HS-5 (cell line): ENCODE measurements at places on chromosomes 6 and 20.
A peak's percentile ranks its signal among the peaks of the same experiment; 100 is the strongest.

GRCh38 chr6:122405417-122405816 is 6.0 kb downstream of the HSF2 start:
- DNase-seq: no peak

- no peak for DNase-seq
These were observed 228.9 kb downstream of the ALDH8A1 start for GRCh38 chr6:134721060-134721405.

DNA sequence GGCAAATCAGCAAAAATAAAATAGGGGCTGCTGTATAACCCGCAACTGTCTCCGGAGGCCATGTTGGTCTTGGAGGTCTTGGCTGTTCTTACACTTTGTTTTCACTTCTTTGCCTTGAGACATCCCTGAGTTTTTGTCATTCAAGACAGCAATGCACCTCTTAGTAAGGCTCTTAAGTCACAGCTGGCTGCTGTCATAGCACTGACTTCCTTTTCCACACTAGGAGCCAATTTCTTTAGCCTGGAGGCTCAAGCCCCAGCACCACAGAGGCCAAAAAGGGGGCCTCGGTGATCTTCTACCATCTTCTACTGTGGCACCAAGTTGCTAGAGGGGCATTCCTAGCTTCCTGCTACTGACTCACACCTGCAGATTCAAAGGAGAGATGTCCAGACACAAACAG is 536.3 kb downstream of the CDH26 start:
- no peak for DNase-seq

- DNase-seq: no peak
These were observed 281.4 kb downstream of the CD83 start for GRCh38 chr6:14398953-14399352.

DNA sequence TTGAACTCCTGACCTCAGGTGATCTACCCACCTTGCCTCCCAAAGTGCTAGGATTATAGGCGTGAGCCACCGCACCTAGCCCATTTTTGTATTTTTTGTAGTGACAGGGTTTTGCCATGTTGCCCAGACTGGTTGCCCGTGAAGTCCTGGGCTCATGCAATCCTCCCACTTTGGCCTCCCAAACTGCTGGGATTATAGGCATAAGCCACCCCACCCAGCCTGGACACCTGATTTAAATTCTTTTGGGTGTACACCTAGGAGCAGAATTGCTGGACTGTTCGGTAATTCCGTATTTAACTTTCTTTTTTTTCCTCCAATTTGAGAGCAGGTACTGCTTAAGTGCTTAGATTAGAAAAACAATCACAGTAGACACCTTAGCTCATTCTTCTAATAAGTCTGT is 5.6 kb upstream of the NRM start:
- no peak for DNase-seq

- DNase-seq: no peak
These were observed 19.6 kb upstream of the IL17F start for GRCh38 chr6:52263709-52264540.

GRCh38 chr6:169949511-169950097 is 198.2 kb downstream of the ERMARD start:
- DNase-seq: no peak

DNA sequence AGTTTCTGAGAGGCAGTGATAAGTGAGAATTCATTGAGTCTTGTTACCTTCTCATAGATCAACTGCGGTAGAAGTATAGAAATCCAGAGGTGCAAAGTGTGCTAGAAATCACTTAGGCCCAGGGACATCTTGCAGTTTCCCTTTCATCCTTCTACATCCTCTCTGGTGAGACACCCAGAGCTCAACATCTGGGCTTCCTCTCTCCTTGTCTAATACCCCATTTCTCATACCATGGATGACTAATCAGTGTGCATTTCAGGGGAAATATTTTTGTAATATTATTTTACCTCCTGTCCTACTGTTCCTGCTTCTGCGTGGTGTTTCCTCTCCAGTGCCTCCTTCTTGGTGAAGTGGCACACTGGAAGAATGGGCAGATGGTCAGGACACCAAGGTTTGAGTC is 322.4 kb downstream of the TFAP2B start:
- DNase-seq: no peak

GRCh38 chr6:16311763-16312162 is 73.4 kb downstream of the GMPR start:
- no peak for DNase-seq

DNA sequence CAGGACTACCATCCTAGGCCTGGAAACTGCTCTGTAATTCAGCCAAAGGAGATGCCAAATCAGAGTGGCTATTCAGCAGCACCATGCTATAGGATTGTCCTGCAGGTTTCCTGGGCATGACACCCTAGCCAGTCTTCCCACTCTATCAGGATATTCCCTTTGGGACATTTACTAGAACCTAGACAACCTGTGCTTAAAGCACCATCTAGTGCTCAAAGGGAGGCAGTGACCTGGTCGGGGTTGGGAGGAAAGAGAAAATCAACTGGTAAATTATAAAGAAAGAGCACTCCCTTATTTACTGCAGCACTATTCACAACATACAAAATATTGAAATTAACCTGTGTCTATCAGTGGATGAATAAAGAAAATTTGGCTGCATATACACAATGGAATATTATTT is 67.2 kb upstream of the SMLR1 start:
- DNase-seq: peak; percentile 22

DNA sequence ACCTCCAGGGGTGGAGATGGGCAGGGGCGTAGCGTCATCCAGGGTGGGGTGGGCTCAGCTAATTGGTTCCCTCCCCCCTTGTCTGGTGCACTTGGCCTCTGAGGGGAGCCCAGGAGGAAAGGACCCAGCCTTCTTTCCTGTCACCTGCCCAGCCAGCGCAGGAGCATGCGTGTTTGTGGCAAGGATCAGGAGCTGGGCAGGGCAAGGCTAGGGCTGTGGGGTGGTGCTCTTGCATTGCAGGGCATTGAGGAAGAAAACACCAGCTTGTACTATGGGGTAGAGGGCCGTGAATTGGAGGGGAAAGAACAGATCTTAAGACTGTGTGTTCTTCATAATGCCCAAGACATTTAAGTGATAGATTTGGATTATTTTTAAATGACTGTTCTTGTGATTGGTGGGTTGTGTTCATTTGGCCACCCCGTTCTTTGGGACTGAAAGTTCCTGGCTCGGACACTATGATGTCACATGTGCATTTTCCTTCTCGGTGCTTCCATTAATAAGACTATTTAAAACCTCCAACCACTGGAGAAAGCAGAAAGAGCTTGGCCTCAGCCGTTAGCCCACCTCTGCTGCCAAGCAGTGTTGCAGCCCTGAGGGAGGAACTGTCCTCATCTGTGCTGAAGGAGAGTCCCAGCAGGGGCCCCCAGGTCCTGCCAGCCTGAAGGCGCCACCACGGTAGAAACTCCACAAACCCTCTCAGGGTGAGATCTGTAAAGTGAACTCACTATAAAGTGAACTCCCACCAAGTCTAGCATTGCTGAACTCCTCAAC is 136.2 kb upstream of the INSM1 start:
- DNase-seq: no peak

DNA sequence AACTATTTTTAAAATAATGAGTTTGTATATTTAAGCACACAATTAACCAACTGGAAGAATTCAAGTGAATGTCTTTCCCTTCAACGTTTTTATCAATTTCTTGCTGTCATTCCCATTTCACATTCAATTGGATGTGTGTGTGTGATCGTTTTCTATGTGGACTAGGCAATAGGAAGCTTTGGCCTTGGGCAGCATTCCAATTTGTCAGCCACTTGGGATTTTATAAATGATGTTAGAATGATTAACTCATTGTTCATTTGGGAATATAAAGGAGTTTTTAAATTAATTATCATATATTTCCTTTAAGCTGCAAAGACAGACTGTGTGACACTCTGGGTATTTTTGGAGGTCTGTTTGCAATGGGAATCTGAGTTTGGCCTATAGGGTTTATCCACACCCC is 162.4 kb downstream of the COL9A1 start:
- no peak for DNase-seq

GRCh38 chr20:6718662-6719368 is 48.7 kb upstream of the BMP2 start:
- no peak for DNase-seq

- no peak for DNase-seq
These were observed 27.5 kb downstream of the ORC3 start for GRCh38 chr6:87617405-87617804.

DNA sequence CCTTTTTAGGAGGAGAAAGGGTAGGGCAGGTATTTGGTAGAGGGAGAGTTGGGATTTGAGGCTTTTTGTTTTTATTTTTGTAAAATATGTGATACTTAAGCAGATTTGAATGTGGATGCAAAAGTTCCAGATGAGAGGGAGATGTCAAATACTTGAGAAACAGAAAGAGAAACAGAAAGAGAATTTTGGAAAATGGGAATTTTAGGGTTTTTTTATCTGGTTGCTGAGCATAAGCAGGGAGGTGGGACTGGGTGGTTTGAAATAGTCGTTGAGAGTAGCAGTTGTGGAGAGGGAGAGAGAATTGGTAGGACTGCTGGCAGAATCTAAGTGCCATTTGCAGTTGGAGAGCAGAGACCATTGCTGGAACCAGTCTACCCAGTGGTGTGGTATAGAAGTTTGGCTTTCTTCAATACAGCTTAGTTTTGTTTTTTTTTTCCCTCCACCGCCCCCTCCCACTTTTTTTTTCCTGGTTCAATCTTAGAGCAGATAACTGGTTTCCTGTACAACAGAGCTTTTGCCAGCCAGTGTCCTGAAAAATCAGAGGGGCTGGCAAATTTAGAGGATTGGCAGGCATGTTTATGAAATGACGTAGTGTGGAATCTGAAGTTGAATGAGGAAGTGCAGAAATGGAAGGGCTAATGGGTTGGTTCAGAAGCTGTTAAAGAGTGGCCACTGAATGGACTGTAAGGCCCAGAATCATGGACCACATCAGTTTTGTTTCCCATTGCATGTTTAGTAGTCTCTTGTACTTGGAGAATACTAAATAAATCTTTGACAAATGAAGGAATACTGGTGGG is 68.7 kb downstream of the ATRN start:
- DNase-seq: no peak

- peak; percentile 30 for DNase-seq
These were observed 53.9 kb downstream of the KIZ start for GRCh38 chr20:21179757-21180156.

DNA sequence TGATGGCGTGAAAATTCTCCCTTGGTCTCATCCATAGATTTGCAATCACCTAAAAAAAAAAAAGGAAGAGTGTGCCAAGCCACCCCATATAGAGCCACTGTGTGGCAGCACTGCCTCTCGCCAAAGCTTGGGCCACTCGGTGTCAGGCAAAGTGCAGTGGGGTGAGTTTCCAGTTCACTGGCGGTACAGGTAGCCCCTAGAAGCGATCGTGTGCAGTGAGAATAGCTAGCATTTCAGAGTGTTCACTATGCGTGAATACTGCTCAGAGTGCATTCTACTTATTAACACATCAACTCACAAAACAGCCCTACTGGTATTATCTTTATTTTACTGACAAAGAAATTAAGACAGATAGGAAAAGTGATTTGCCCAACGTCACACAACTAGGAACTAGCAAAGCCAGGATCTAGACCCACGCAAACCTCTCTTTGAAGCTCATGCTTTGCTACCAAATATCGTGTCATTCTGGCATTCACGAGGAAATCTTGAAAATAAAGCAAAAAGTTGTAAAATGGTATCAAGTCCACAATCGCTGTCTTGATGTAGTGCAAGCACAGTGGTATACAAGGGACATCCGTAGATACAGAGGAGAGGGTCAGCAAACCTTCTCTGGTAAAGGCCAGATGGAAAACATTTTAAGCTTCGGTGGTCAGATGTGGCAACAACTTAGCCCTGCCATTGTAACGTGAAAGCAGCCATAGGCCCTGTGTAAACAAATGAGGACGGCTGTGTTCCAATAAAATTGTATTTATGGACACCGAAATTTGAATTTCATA is 10.4 kb upstream of the GCNT2 start:
- peak; percentile 13 for DNase-seq

GRCh38 chr6:127834136-127834535 is 66.7 kb downstream of the THEMIS start:
- no peak for DNase-seq

GRCh38 chr6:23534351-23534750 is 591.7 kb upstream of the NRSN1 start:
- DNase-seq: peak; percentile 36

GRCh38 chr6:3509336-3509735 is 52.5 kb upstream of the SLC22A23 start:
- DNase-seq: peak; percentile 15

- no peak for DNase-seq
These were observed 259.9 kb downstream of the GMPR start for GRCh38 chr6:16498237-16498636.

- no peak for DNase-seq
These were observed 75.5 kb upstream of the SCP2D1 start for GRCh38 chr20:18738055-18738454.

GRCh38 chr6:141033101-141033500 is 1099.6 kb upstream of the GJE1 start:
- peak; percentile 8 for DNase-seq

- DNase-seq: no peak
These were observed 191.5 kb downstream of the MCHR2 start for GRCh38 chr6:99802396-99803031.

DNA sequence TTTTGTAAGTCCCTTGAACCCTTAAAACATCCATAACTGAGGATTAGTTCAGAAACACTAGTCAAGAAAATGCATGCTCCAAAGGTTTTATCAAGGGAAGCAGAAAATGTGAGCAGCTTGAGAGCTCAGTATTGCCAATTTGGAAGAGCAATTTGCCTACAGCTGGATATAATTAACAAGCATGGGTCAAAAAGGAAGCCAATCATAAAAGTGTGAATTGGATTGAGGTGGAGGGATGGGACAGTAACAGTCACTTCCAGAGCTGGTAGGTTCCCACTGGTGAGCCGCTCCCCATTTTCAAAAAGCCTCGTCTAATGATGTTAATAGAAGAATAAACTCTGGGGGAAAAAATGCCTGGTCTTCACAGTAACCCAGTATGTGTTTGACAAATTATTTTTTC is 5.0 kb upstream of the PTPRK start:
- no peak for DNase-seq

GRCh38 chr20:45303586-45304463 is 2.8 kb upstream of the RBPJL start:
- no peak for DNase-seq

DNA sequence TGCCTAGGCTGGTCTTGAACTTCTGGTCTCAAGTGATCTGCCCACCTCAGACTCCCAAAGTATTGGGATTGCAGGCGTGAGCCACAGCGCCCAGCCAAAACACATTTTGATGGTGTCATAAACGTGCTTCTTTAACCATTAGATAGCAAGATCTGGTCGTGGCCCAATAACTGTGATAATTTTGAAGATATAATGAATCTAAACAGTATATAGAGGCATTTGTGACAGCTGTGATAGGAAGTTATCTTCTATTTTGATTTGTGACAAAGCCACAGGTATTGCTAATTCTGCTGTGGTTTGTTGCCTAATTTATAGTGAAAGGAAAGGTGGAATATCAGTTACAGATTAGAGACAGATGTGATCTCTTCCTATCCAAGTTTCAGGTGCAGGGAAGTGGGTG is 695 bp upstream of the OXT start:
- no peak for DNase-seq

DNA sequence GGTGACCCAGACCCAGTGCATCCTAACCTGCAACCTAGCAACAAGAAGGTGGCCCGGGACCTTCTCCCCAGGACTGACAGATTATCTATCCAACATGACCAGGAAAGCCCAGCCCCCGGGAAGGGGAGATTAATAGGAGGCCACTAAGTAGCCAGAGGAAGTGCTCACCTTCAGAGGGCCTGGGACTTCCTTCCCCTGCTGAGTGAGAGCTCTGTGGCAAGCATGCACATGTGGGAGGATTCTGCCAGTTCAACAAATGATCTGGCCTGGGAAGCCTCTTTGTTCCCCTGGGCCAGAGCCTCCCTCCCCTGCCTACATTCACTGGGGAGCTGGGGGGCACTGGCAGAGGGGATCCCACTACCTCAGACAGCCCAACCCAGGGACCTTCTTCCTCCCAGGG is 39.6 kb downstream of the SHLD1 start:
- no peak for DNase-seq

GRCh38 chr6:114569669-114570068 is 226.8 kb upstream of the HS3ST5 start:
- no peak for DNase-seq
